ENCODE measurements at places on chromosomes 1 and 21.
A peak's percentile ranks its signal among the peaks of the same experiment; 100 is the strongest.

GRCh38 chr1:247298701-247299100 lies 33.0 kb downstream of the ZNF496 start:
- DNase-seq, result no peak

GRCh38 chr1:115314765-115315164 lies 23.3 kb downstream of the NGF start:
- DNase-seq, result no peak

DNA sequence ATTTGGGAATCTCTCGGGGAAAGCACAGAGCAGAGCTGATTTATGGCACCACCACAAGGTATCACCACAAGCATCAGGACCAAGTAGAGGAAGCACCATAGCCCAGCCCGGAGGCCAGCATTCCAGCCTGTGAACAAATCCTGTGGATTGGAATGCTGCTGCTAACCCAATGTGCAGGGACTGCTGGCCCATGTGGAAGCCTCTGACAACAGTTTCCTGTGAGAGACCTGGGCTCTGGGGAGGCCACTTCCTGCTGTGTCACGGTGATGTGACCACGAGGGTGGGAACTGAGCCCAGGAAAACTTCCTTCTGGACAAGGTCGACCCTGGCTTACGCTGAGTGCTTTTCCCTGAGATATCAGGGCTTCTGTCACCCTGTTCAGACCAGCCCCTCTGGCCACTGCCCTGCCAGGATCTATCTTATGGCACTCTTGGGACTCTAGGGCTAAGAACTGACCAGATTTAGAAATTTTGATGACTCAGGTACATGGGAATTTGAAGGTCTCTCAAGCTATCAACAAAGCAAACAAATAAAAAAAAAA lies 88.3 kb upstream of the NGF start:
- DNase-seq, result no peak

DNA sequence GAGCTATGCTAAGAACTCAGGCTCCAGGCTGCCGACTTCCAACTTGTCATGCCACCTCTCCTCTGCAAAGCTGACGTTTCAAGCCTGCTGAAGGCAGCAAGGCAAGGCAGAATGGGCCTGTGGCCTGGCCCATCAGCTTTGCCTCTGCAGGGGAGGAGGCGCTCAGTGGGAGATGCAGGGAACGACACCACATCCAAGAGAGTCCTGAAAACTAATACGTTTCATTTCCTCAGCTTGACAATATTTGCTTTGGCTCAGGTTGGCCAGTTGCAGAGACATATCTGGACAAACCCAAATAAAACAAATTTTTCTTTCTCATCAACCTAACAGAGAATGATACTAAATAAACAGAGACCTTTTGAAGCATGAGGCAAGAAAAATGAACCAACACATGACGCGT lies 35.3 kb downstream of the BEND5 start:
- DNase-seq, result no peak

GRCh38 chr21:31425138-31425537 lies 81.1 kb upstream of the TIAM1 start:
- DNase-seq, result no peak

GRCh38 chr1:25193229-25193628 lies 39.1 kb downstream of the SYF2 start:
- DNase-seq, result no peak

GRCh38 chr1:206680279-206680678 lies 4.4 kb upstream of the MAPKAPK2 start:
- no peak for DNase-seq

DNA sequence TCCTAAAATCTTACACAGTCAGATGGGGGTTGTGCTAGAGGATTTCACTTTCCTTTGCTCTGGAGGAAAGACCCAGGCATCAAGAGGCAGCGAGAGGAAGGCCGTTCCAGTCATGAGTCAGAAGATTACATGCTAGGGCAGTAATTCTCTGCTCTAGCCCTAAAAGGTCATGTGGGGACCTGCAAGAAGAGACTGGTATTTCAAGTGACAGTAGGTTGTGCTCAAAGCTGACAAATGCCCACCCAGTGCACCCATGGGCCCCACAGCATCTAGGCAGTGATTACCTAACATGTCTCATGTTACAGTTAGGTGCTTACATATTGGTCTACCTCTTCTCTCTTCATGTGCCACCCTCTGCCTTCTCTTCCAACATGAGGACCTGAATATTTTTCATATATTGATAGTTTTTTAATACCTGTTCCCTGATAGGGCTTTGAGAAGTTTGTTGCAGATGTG lies 99.7 kb upstream of the BEND5 start:
- DNase-seq, result no peak

- no peak for DNase-seq
These were observed 35.6 kb upstream of the ID3 start for GRCh38 chr1:23594927-23595353.

- DNase-seq, result no peak
These were observed 122.3 kb upstream of the ADAR start for GRCh38 chr1:154730259-154730658.

DNA sequence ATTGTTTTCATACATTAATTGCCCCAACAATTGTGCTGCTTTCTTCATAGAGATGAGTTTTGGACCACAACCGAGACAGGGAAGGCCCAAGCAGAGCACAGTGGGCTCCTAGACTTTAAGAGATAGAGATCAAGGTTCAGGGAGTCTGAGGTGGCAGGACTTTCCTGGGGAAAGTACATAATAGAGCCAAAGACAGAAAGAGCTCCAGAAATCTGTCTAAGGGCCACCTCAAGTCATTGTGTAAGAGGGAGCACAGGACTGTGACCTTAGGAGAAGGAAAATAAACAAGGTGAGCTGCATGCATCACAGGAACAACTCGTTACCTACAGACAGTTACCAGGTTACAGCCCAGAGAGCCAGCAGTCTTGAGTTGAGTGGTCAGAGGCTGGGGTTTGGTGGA lies 41.3 kb upstream of the CR2 start:
- DNase-seq, result no peak

DNA sequence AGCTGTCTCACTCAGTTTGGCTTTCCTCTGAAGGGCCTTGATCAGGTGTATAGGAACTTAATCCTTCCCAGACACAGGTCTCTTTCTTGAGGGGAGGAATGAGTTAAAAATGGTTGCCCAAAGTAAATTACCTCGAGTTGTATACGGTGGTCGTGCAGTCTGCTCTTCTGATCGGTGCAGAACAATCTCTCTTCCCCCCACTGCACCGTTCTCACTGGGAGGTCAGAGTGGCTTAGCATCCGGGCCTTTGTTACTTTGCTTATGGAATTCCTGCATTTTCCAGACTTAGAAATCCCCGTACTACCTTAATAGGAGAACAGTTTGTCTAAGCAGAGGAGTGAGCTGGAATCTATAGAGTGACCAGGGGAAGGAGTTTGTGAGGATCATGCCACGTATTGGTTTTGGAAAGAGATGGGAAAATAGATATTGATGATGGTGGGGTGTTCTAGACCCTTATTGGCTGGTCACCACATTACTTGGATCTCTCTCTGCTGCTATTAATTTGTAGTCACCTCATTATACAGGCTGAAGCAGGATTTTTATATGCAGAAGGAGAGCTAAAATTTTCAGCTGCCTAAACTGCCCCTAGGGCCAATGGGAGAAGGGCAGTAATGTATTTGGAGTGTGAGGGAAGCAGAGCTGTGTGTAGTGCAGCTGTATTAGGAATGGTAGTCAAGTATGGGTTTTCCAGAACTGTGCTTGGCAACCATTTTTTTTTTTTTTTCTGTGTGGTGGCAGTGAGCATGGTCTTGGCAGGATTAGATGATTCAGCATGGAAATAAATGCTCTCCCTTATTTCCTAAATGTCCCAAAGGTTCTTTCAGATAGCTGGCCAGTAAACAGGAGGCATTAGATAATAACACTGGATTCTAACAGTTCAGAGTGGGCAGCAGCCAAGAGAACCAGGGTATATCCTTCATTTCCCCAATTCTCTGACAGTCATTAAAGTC lies 81.5 kb downstream of the NDUFS5 start:
- no peak for DNase-seq

- DNase-seq, result no peak
These were observed 75.2 kb upstream of the CD1D start for GRCh38 chr1:158105352-158106095.

GRCh38 chr1:218538341-218538740 lies 193.2 kb downstream of the TGFB2 start:
- DNase-seq, result no peak

- no peak for DNase-seq
These were observed 1.6 kb downstream of the COL6A2 start for GRCh38 chr21:46099476-46099875.

DNA sequence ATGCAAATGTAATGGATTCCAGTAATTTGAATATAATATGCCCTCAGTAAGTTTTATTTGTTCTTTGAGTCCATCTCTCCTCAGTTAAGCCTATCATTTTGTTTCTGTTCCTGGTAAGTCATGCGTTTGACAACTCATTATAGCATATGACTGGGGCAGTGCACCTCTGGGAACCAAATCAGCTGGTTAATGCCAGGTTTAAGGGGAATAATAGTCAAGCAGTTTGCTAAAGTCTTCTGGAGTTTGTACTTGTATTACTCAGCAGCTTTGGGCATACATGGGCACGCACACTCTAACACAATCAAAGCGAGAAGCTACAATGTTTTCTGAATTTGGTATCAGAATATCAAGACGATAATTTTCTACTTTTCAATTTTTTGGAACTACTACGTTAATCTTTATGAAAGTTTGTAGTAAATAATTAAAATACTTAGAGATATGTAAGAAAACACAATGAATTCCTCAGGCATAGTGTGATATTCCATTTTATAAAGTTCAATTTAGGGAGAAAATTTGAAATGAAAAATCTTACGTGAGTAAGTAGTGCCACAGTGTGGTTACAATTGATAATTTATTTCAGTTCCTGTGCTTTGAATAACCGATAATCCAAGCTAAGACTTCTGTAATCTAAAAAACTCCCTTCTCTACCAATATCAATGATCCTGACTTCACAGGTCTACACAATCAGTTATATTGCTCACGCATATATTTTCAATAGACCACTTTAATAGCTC lies 43.8 kb upstream of the KCTD3 start:
- DNase-seq, result peak; percentile 26

DNA sequence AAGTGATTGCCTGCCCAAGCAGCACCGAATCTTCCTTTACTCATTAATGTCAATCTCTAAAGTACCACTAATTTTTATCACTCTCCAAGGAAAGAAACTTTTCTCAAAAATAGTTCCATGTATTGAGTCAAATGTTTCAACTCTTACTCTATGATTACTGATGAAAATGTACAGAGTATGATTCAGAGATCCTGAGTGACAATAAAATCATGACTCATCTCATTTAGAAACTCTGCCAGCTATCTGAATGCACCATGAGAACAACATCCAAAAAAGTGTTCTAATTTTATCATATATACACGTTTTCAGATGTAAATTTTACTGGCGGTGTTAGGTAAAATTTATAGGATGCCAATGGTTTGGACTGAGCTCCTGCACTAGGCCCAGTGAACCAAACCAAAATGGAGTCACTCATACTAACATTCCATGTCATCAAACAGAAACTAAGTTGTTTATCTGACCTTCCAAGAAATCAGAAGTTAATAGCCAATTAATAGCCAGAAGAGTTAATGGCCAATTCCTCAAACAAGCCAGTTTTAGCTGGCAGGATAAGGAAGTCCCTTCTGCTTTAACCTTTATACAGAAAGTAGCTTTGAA lies 22.6 kb downstream of the PLPPR5 start:
- no peak for DNase-seq

DNA sequence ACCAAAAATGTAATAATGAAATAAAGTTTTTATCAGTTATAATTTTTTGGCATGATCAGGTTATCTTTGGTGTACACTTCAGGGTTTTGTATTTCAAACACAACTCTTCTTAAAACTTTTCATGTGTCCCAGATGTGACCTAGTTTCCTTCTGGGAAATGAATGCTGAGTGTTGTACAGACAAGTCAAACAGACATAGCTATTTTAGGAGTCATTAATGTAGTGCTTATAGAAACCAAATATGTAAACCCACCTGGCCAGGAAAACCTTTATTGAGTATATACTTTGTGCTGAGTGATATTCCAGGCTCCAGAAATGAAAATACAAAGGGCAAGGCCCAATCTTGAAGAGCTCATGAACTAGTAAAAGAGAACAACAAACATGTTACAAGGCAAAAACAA lies 25.9 kb upstream of the HOOK1 start:
- DNase-seq, result no peak

DNA sequence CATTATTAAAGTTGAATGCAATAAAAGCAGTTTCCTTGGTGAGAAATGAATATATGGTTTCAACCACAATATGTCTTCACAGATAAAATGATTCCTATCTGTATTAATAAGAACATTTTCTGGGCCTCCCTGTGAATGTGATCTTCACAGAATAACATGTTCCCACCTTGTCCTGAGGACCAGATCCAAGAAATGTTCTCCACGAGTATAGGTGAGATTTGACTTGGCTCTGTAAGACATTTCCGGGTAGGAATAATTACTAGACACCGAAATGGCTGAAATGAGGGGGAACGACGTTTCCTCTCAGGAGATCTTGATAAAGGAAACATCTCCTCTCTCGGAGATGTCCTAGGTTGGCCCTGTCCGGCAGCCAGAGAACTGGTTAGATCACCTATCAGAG lies 61.4 kb downstream of the CLIC6 start:
- DNase-seq, result no peak

- no peak for DNase-seq
These were observed 47.8 kb downstream of the AK4 start for GRCh38 chr1:65195495-65196417.

DNA sequence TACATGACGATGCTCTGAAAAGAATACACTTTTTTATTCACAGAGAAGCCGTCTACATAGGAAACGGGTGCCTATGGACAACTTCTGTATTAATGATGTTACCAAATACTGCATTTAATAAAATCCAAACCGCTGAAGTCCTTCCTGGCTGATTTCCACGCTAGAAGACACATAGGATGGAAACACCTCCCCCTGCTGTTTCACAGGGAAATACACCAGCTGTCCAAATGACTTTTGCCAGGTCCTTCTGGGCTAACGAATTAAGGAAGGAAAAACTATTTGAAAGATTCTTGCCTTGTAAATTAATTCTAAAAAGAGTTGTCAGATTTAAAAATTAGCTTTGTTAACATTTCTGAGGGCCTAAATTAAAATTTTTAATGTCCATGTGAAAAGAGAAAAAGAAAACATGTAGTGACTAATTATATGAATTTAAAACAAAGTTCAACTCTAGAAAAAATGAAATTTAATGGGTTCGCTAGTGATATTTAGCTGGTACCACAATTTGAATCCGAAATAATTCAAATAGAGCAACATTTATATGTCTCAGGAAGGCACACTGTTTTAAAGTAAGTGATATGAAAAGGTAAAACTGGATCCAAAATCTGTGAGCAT lies 146.0 kb downstream of the RERE start:
- DNase-seq, result peak; percentile 32

Measured in NCI-H1694 (cell line).